Activated CD8-positive, alpha-beta T cell treated with anti-CD3 and anti-CD28 coated beads, Interleukin-2, amount 10 ng/mL, durations not matched to agents 7 days and 5 days (primary cell): ENCODE measurements at places on chromosomes 16 and 17.

GRCh38 chr16:49488336-49488735 lies 114.7 kb downstream of the C16orf78 start:
- peaks cover 2% of the 10 kb centered on the region for H3K27me3 ChIP-seq
- H3K4me1 ChIP-seq: no peaks in the 10 kb centered on the region
- H3K4me3 ChIP-seq: no peak overlapping the region
- no peaks in the 10 kb centered on the region for H3K36me3 ChIP-seq
- H3K27ac ChIP-seq: no peak overlapping the region

DNA sequence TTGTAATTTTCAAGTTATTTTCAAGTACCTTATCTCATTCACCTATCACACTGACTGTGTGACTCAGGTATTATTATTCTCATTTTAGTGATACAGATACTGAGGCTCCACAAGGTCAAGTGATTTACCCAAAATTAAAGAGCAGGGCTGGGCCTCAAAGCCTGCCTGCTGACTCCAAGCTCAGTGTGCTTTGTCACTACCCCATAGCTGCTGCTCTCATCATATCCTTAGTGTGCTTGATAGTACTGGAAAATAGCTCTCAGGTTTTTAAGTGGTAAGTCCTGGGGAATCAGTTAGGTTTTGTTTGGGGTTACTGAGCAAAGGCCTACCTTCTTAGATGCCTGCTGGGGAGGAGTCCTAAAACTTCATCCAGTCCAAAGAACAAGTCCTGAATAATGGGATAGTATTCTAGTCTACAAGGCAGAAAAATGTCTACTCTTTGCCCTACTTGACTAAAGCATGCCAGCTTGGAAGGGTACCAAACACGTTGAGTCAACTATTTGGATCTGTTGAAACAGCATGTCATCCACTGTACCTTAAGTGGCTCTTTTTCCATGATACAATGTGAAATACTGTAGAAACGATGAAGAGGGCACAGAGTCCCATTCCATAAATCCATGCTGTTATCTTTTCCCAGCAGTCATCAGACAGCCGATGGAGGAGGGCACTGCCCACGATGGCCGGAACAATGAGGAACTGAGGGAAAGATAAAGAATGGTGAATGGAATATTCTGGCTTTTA lies 10.7 kb downstream of the MMD start:
- H3K27me3 ChIP-seq: no peaks in the 10 kb centered on the region
- H3K27ac ChIP-seq: no peak overlapping the region
- peaks cover 76% of the 10 kb centered on the region for H3K36me3 ChIP-seq
- DNase-seq: no peak
- H3K4me1 ChIP-seq: peaks cover 37% of the 10 kb centered on the region

GRCh38 chr16:81003610-81004460 lies 2.9 kb downstream of the CMC2 start:
- peak overlapping the region; percentile 89 for H3K27ac ChIP-seq
- H3K36me3 ChIP-seq: peaks cover 37% of the 10 kb centered on the region
- H3K4me3 ChIP-seq: peak overlapping the region; percentile 87
- H3K4me1 ChIP-seq: peaks cover 47% of the 10 kb centered on the region
- DNase-seq: no peak

GRCh38 chr17:35801583-35802224 lies 6.3 kb upstream of the MMP28 start:
- peak overlapping the region; percentile 63 for H3K27ac ChIP-seq
- DNase-seq: peak; percentile 44
- no peak overlapping the region for H3K4me3 ChIP-seq
- H3K4me1 ChIP-seq: peaks cover 33% of the 10 kb centered on the region
- no peaks in the 10 kb centered on the region for H3K36me3 ChIP-seq
- peaks cover 19% of the 10 kb centered on the region for H3K27me3 ChIP-seq

- no peak for DNase-seq
- H3K4me1 ChIP-seq: peaks cover 31% of the 10 kb centered on the region
- no peak overlapping the region for H3K27ac ChIP-seq
- H3K4me3 ChIP-seq: no peak overlapping the region
- H3K36me3 ChIP-seq: peaks cover 47% of the 10 kb centered on the region
- no peaks in the 10 kb centered on the region for H3K27me3 ChIP-seq
These were observed 47.7 kb downstream of the GNA13 start for GRCh38 chr17:65008882-65009281.

DNA sequence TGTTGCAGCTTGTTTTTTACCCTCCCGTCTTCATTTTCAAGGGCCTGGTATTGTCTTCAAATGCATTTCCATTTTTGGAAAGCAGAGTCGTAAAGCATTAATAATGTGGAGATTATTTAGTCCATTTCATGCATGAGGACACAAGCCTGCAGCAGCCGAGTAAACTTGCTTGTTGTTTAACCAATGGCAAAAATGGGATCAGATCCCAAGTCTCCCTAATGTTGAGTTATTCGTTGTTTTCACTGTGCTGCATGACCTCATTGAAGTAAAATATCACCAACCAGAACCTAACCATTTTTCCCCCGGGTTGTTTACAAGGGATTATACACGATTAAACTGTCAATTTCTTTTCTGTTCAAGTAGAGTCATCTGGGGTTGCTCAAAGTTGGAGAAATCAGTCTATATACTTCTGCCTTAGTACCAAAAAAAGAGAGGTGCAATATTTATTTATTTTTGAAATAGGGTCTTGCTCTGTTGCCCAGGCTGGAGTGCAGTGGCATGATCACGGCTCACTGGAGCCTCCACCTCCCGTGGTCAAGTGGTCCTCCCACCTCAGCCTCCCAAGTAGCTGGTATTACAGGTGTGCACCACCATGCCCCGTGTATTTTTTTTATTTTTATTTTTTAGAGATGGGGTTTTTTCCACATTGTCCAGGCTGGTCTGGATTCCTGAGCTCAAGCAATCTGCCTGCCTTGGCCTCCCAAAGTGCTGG lies 12.4 kb downstream of the AMZ2 start:
- peaks cover 36% of the 10 kb centered on the region for H3K36me3 ChIP-seq
- peak overlapping the region; percentile 89 for H3K27ac ChIP-seq
- peaks cover 75% of the 10 kb centered on the region for H3K4me1 ChIP-seq

- no peak for DNase-seq
- H3K27me3 ChIP-seq: peaks cover 5% of the 10 kb centered on the region
- no peaks in the 10 kb centered on the region for H3K36me3 ChIP-seq
- H3K27ac ChIP-seq: no peak overlapping the region
- H3K4me1 ChIP-seq: peaks cover 13% of the 10 kb centered on the region
These were observed 24.6 kb downstream of the RPH3AL start for GRCh38 chr17:327971-328370.

GRCh38 chr17:51046046-51046445 lies 74.6 kb downstream of the SPAG9 start:
- no peak for DNase-seq
- H3K4me3 ChIP-seq: no peak overlapping the region
- no peaks in the 10 kb centered on the region for H3K4me1 ChIP-seq
- no peaks in the 10 kb centered on the region for H3K27me3 ChIP-seq

GRCh38 chr17:79325709-79326430 lies 251.2 kb downstream of the ENGASE start:
- no peaks in the 10 kb centered on the region for H3K36me3 ChIP-seq
- DNase-seq: no peak
- no peaks in the 10 kb centered on the region for H3K4me1 ChIP-seq
- no peak overlapping the region for H3K4me3 ChIP-seq
- H3K27ac ChIP-seq: no peak overlapping the region

GRCh38 chr17:71349908-71350600 lies 770.8 kb upstream of the SOX9 start:
- no peak overlapping the region for H3K27ac ChIP-seq
- H3K4me1 ChIP-seq: no peaks in the 10 kb centered on the region
- no peak for DNase-seq
- no peaks in the 10 kb centered on the region for H3K27me3 ChIP-seq
- H3K4me3 ChIP-seq: no peak overlapping the region

- no peak overlapping the region for H3K4me3 ChIP-seq
- H3K27me3 ChIP-seq: no peaks in the 10 kb centered on the region
- H3K4me1 ChIP-seq: peaks cover 55% of the 10 kb centered on the region
- DNase-seq: no peak
- no peak overlapping the region for H3K27ac ChIP-seq
These were observed 57.9 kb downstream of the CMIP start for GRCh38 chr16:81502396-81503070.

DNA sequence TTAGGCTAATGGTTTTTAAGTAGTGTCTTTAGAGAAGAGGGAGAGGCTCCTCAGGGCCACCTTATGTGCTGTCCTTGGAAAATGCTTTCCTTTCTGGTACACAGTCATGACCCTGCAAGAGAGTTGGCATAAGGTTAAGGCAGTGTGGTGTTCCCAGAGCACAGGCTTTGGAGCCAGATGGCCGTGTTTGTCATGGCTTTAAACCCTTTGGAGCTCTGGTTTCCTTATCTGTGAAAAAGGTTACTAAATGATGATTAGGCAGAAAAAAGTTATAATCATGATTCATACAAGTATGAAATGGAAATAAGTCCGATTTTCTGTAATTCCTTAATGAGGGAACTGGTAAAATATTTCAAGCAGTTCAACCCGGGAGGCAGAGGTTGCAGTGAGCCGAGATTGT lies 13.2 kb downstream of the UTP4 start:
- H3K27ac ChIP-seq: no peak overlapping the region
- H3K4me1 ChIP-seq: no peaks in the 10 kb centered on the region
- DNase-seq: no peak
- H3K4me3 ChIP-seq: no peak overlapping the region

- no peak overlapping the region for H3K27ac ChIP-seq
- peaks cover 6% of the 10 kb centered on the region for H3K4me1 ChIP-seq
- peaks cover 4% of the 10 kb centered on the region for H3K27me3 ChIP-seq
- H3K36me3 ChIP-seq: no peaks in the 10 kb centered on the region
These were observed 4.8 kb upstream of the VAC14 start for GRCh38 chr16:70805787-70806186.

DNA sequence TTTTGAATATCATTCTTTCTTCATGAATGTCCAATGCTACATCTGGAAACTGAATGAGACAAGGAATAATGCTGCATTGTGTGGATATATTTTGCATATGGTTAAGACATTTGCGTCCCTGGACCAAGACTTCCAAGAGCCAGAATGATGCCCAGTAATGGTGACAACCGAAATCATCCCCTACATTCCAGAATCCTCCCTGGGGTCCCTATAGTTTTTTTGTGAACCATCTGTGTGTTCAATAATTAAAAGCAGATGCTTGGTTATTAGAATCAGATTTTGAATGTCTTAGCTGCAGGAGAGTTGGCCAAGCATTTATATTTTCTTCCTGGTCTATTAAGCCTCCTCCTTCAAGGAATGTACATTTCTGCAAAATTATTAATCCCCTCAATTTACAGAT lies 426.7 kb upstream of the CDH8 start:
- DNase-seq: no peak
- no peaks in the 10 kb centered on the region for H3K4me1 ChIP-seq
- no peak overlapping the region for H3K27ac ChIP-seq
- H3K4me3 ChIP-seq: no peak overlapping the region
- no peaks in the 10 kb centered on the region for H3K36me3 ChIP-seq

DNA sequence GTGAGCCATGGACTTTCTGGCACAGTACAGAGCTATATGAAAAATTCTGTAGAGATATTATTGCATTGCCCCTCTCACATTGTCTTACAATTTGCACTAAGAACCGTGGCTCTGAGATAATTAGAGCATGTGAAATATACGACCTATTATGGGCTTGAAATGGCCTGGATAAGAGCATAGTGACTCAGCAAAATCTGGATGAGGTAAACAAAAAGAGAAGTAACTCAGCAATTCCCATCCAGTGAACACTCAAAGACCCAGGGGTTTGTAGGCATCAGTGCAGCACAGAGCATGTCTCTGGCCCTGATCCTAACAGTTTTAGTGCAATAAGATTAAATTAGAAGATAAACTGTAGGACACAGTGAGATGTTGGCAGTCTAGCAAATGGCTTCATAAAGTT lies 317.2 kb upstream of the MYOCD start:
- no peak overlapping the region for H3K4me3 ChIP-seq
- H3K27me3 ChIP-seq: no peaks in the 10 kb centered on the region
- no peak for DNase-seq
- H3K36me3 ChIP-seq: no peaks in the 10 kb centered on the region
- H3K4me1 ChIP-seq: no peaks in the 10 kb centered on the region

DNA sequence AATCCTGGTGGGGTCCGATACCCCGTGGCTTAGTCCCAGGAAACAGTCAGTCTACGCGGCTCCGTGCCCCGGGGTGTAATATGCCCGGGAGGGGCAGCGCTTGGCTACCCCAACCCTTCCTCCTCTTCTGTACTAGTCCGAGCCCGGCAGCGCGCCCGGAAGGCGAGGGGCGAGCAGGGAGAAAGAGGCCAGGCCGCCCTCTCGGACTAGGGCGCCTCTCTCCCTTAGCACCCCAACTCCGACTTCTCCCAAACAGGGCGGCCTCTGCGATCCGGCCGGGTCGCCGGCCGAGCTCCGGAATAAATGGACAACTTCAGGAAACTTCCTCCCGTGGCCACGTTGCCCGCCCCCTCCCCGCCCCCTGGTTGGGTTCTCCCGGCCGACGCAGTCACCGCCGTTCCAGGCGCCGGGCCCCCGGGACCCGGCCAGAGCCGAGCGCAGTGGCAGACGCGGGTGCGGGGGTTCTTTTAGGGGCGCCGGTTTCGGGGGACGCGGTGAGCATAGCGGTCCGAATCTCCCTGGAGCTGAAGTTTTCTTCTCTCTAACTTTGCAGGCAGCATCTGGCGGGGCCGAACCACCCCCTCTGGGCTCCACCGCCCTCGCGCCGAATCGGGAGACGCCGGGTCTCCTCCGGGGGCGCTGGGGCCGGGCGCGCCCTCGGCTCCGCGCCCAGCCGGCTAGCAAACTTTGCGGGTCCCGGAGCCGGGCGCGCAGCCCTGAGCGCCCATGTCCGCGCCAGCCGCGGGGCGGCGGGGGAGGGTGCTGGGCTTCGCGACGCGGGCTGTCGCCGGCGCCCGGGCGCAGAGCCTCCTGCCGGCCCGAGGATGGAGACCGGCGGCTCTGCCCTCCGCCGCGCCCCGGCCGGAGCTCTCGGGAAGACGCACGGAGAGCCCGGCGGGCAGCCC lies at the start of gene SDK2:
SDK2 (minus strand) TSS at position 301 of the 905 bp plus-strand sequence. CDS start 357 bp downstream, outside the sequence.
- peaks cover 22% of the 10 kb centered on the region for H3K4me1 ChIP-seq
- H3K36me3 ChIP-seq: no peaks in the 10 kb centered on the region
- H3K27ac ChIP-seq: no peak within 1 kb of the TSS
- DNase-seq: peak; percentile 28

DNA sequence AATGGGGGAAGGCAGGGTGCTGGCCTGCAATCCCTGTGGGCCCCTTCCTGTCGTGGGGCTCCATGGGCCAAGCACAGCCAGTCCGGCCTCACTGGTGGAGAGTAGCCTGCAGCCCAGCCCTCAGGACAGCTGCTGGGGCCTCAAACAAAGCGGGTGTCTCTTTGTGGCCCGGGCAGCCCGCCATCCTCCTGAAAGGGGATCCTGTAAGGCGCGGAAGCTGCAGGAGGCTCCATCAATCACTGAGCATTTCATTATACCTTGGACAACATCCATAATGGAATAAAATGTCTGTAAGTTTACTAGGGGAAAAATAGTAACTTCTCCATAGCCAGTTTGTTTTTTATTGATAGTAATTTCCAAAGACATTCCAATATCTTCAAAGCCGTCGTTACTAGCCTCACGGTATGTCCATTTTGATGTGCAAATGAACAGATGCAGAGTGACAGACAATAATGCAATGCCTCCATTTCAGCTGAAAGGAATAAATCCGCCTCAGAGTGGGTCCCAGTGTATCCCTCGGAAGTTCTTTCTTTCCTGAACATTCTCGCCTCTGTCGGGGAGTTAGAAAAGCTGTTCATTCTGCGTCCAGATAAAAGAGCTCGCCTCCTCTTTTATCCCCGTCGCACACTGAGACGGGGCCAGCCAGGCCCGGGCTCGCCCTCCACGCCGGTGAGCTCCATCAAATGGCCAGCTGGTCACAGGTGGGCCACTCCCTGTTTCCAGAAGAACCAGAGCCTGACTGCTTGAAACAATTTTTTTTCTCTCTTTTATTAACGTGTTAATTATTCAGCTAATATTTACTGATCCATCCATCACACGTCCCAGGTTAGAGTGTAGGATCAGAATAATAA lies 14.4 kb downstream of the WSCD1 start:
- H3K27me3 ChIP-seq: no peaks in the 10 kb centered on the region
- no peak for DNase-seq
